NCI-H2081 (cell line): ENCODE measurements at places on chromosomes 6 and 20.

- no peak for DNase-seq
Measured at GRCh38 chr20:16158976-16159286, 414.3 kb downstream of the KIF16B start.

DNA sequence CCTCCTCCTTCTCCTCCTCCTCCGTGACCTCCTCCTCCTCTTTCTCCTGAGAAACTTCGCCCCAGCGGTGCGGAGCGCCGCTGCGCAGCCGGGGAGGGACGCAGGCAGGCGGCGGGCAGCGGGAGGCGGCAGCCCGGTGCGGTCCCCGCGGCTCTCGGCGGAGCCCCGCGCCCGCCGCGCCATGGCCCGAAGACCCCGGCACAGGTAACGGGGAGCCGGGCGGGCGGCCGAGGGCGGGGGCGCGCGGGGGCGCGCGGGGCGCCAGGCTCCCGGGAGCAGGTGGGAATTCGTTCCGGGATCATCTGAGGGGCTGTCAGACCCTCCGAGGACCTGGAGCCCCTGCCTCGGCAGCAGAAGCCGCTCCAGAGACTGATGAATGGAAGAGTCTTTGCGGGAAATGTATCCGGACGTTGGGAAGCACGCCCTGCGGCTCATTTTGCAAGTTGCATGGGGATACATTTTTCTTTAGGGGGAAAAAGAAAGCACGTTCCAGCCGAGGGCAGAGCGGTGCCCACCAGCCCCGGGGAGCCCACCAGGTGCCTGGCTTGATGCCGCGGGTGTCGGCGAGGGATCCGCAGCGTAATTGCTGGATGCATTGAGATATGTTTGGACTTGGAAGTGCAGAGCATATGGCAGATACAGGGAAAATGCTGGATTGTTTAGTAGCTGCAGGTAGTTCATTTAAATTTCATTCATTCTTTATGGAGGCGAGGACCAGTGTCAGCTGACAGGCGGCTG, 394 bp downstream of the MYB start:
- DNase-seq, result peak; percentile 25

- DNase-seq, result no peak
Measured at GRCh38 chr6:12096342-12096741, 84.2 kb downstream of the HIVEP1 start.

GRCh38 chr6:135008072-135008940, 46.3 kb downstream of the HBS1L start:
- DNase-seq, result no peak

- no peak for DNase-seq
Measured at GRCh38 chr20:2693286-2694007, 867 bp downstream of the EBF4 start.

- DNase-seq, result peak; percentile 65
Measured at GRCh38 chr6:83884523-83884922, 25.0 kb downstream of the CYB5R4 start.
